ENCODE measurements at places on chromosomes 13 and 19.

- no peak for DNase-seq
These were observed 7.9 kb upstream of the C1QTNF9 start for GRCh38 chr13:24301434-24301833.

- DNase-seq = no peak
These were observed 216.4 kb downstream of the POSTN start for GRCh38 chr13:37382146-37382545.

GRCh38 chr13:46662690-46663089 is 109.7 kb downstream of the LRCH1 start:
- no peak for DNase-seq

DNA sequence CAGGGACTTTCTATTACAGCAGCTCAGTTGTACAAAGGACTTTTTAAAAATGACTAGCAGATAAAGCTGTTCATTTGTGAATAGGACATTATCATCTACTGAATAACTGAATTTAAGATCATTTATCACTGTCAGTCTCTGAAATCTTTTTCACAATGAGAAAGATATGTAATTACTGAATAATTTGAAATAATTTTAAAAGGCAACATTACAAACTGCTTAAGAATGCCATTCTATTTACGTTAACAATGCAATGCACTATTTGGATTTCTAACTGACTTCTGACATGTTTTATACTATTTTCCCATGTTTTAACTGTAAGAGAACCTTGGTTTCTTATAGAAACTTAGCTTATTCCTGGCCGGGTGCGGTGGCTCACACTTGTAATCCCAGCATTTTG is 2033.0 kb upstream of the PCDH20 start:
- DNase-seq = no peak

GRCh38 chr19:46373491-46374359 is 26.8 kb downstream of the PPP5C start:
- peak; percentile 43 for DNase-seq

GRCh38 chr19:38893341-38893771 is 6.1 kb downstream of the SIRT2 start:
- DNase-seq = no peak

- peak; percentile 39 for DNase-seq
These were observed at the start of gene EBI3 for GRCh38 chr19:4229179-4229931. TSS of gene EBI3 (plus strand) at chr19:4229523. CDS start at chr19:4229551, 28 bp downstream.

DNA sequence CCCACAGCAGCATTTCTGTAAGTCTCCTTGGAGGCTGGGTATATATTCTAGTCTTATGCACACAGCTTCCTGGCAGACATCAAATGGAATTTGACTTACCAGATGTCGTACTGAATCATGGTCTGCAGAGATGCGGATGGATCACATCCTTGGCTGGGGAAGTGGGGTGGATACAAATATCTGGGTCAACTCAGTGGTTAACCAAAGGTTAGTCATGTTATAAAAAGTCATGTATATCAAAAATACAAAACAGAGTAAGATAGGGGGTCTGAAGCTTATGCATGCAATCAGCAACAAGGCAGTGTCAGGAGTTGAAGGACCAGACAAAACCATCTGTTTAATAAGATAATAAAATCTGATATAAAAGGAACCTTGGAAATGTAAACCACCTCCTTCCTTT is 61.9 kb downstream of the WASF3 start:
- no peak for DNase-seq

GRCh38 chr13:48641404-48641803 is 12.3 kb upstream of the CYSLTR2 start:
- DNase-seq = no peak

DNA sequence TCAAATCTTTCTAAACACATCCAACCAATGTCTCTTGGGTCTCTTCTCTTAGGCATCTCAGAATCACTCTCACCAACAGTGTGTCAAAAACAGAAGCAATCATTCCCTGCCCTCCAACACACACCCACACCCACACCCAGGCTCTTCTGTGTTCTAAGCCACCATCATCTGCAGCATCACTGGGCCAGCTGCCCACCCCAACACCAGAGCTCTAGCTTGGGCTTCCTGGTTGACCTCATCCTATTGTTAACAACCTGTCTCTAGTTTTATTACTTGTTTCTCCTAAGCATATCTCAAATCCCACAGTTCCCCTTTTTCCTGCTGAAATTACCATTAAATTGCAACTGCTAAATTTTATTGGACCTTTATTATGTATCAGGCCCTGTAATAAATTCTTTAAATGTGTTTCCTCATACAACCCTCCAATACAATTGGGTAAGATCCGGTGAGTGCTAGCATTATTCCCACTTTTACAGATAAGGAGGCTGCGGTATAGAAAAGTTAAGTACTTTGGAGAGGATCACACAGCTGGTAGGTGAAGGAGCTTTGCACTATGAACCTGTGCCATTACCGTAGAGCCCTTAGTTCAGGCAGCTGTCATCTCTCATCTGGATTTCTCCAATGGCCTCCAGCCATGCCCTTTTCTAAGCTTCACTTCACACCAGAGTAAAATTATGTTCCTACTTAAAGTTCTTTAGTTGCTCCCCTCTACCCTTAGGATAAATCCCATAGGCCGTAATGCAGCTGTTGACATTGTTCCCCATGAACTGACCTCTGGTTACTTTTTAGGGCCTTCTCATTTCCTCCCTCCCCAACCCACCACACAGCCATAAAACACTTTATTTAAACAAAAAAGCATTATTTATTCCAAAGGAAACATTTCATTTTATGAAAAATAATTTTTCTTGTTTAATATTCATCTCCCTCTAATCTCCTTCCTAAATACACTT is 227.7 kb downstream of the B3GLCT start:
- DNase-seq = no peak

GRCh38 chr13:98233127-98233526 is 56.1 kb upstream of the RNF113B start:
- no peak for DNase-seq

DNA sequence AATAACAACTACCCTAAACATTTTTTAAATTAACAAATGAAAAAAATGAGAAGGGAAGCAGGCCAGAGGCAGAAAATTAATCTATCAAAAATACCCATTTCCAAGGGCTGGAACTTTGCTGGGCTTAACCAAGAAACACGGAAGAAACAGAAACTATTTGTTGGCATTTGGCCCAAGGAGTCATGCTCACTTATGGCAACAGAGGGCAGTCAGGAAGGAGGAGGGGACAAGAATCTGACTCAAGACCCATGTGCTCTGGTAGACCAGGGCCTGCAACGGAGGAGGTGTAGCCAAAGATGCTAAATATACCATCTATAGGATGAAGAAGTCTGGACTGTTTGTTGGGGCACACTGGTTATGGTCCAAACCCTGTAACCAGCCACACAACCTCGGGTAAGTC is 496.7 kb downstream of the COG6 start:
- no peak for DNase-seq

- DNase-seq = no peak
These were observed 25.7 kb downstream of the SH3GL1 start for GRCh38 chr19:4374498-4375163.

- peak; percentile 95 for DNase-seq
These were observed 210.9 kb downstream of the RGCC start for GRCh38 chr13:41668130-41668757.

DNA sequence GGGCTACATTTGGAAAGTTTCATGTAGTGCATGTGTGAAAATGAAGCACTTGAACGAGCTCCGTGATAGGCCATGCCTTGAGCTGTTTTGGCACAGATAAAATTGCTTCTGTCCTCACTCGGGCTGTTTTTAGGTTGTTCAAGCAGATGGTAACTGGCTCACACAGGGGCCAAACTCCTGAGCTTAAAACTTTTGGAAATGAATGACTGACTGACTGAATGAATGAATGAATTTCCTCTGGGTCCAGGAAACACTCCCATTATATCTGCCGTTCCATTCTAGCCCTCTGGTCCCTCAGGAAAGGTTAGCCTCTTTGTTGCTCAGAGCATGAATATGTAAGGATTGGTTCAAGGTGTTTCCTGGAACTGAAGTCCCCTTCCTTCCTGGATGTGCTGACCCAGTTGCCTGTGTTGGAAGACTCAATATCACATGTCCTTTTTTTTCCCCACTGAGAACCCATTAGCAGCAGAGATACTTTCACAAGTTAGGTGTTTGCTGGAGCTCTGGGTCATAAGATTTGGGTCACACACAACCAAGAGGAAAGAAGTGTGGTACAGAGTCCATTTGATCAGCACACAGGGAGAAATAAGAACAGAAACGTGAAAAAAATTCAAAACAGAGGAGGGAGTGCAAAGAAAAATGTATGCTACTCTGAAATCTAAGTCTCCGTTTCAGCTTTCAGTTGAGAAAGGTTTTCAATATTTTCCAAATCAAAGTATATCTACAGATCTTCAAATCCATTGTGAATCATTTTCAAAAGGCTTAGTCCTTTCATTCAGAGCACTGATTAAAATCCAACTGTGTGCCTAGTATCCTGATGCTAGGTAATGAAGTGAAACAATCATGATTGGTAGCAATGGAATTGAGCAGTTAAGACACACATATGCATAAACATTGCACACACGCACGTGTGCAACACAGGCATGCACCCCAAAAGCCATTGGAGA is 18.9 kb downstream of the MBNL2 start:
- no peak for DNase-seq

DNA sequence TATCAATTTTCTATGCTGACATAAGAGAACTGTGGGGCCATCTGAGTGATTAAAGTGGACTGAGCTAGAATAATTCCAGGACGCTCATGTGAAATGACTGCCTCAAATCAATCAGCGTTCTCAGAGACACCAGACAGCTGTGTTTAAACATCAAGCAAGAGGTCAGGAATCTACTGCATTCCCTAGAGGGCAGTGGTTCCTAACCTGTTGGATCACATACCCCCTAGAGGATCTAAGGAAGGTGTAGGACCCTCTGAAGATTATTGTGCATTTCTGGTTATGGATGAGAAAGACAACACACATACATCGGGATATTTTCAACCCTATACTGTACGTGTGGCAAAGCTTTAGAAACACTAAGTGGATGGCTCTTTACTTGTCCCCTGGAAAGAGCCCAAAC is 51.8 kb upstream of the FREM2 start:
- DNase-seq = no peak

DNA sequence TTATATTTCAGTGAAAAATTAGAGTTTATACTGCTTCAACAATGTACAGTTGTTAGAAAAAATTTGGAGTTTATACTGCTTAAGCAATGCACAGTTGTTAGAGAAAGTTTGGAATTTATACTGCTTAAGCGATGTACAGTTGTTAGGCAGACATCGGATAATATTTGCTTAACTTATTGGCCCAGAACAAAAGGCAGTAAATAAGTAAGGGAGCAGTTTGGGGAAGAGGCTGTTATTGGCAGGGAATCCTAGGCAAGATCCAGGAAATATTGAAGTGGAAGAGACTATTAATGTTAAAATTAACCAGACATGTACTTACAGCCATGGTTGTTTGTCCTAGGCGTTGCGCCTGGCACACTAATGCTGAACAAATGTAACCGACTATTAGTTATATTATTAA is 166.9 kb downstream of the GPC5 start:
- DNase-seq = no peak

GRCh38 chr19:33267706-33268105 is 34.6 kb downstream of the CEBPA start:
- DNase-seq = no peak

- peak; percentile 74 for DNase-seq
These were observed at the start of gene ZNF382 for GRCh38 chr19:36605101-36605876. TSS of gene ZNF382 (plus strand) at chr19:36605313. CDS start at chr19:36609915, 4,602 bp downstream.

- DNase-seq = no peak
These were observed 679 bp upstream of the CDADC1 start for GRCh38 chr13:49246850-49247642.

DNA sequence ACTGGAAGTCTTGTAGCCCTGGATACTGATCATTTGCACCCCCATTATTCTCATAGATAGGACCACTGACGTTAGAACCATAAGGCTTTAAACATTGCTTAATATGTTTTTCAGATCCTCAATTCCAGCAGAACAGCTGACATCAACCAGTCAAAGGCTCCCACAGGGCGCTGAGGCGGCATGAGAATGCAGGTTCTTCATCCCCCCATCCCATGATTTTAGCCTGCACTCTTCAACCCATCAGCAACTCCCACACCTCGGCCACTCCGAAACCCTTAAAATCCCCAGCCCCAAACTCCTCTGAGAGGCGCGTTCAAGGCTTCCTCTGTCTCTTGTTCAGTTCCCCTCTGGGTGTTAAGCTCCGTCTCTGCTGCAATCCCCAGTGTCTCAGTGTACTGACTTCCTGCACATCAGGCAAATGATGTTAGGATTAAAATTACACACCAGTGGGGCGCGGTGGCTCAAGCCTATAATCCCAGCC is 24.3 kb upstream of the LAMP1 start:
- peak; percentile 13 for DNase-seq

DNA sequence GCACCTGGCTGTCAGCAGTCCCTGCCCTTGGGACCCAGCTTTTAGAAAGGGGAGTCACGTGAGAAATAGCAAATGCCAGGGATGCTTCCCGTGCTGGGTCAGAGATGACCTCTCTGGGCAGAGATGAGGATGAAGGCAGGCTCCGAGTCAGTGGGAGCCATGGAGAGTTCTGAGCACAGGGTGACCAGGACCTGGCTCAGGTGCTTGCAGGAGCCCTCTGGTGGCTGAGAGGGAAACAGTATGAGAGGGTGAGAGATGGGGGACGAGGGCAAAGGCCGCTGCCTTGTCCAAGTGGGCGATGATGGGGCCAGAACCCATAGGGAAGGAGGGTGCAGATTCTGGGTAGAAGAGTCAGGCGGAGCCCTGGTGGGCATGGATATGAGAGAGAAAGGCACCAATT is 15.8 kb downstream of the TMED1 start:
- DNase-seq = no peak

GRCh38 chr13:80235166-80235966 is 105.6 kb downstream of the SPRY2 start:
- DNase-seq = peak; percentile 12

GRCh38 chr13:79457948-79458347 is 23.0 kb upstream of the NDFIP2 start:
- peak; percentile 54 for DNase-seq

DNA sequence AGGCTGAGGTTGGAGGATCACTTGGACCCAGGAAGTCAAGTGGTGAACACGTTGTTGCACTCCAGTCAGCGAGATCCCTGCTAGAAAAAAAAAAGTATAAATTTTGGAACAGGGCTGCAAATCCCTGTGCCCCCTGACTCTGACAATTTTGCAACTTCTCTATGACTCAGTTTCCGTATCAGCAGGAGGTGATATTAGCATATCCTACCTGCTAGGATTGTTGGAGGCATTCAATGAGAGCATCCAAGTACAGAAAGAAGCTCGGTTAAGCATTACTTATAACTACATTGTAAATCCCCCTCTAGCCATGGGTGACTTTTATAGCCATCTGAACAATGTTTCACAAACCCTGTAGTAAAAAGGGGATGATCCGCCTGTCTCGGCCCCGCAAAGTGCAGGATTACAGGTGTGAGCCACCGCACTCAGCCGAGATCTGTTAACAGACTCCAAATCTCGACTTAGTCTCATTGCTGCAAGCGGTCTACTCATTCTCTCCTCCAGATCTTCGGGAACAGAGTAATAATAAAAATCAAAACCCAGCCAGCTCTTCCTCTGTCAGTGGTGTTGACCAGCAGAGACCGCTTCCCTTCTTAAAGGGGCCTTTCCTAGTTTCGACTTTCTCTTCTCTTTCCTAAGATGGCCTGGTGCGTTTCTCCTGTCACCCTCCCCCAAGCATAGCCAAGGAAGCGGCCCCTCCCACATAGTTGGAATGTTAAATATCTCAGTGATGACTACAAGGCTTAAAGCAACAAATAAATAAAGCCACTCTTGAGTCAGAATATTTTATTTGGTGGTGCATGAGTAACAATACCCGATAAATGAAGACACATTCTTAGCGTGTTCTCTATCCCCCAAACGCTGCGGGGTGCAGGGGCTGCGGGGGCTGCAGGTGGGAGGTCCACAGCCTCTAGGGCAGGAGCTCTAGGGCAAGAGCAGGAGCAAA is 10.3 kb upstream of the BICRA start:
- peak; percentile 37 for DNase-seq
